Inflammatory macrophage treated with lipopolysaccharide for 1 hour (primary cell): ENCODE measurements at places on chromosomes 5 and 9.

GRCh38 chr5:116137544-116138378 is 52.9 kb downstream of the COMMD10 start:
- DNase-seq, result peak; percentile 85

DNA sequence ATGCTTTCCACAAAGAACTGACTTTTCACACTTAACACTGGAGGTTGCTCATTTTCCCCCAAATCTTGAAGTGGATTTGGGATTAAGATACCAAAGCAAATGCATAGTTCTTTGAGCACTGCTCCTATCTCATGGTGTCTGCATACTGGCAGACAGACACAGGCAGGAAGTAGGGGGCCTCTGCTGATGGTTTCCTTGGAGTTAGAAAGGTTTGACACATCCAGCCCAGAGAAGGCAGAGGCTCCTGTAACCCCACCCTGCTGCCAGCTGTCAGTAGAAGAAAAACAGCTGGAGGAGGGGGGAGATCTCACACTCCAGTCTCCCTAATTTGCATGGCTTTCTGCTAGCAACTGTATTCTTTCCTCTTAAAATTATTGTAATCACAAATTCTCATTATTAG is 44.1 kb downstream of the APTX start:
- no peak for DNase-seq

GRCh38 chr9:95215336-95215898 is 102.1 kb downstream of the FANCC start:
- DNase-seq, result no peak

DNA sequence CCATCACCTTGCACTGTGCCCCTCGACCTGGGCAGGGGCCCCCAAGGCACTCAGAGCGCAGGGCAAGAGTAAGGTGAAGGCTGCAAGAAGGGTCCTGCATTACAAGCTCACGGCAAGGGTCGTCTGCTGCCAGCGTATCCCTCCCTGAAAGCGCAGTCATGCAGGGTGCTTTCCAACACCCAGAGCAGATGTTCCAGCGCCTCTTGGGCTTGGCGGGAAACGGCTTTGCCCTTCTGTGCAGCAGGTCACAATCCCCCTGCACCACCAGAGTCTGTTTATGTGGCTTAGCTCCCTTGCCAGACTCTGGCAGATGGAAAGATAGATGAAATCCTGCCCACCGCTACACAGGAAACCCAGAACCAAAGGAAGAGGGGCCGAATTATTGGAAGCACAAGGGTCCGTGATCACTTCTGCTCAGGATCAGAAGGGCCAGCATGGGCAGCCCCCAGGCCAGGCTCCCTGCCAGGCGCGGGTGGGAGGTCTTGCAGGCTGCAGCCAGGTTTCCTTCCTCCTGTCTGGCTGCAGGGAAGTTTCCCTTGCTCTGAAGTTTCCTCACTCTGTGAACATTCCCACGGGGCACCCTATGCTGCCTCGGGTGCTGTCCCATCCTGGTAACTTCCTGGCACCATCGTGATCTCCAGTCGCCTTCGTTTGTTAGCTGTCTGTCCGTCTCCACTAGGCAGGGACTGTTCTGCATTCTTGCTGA is 132.2 kb downstream of the ZNF354C start:
- DNase-seq, result no peak

DNA sequence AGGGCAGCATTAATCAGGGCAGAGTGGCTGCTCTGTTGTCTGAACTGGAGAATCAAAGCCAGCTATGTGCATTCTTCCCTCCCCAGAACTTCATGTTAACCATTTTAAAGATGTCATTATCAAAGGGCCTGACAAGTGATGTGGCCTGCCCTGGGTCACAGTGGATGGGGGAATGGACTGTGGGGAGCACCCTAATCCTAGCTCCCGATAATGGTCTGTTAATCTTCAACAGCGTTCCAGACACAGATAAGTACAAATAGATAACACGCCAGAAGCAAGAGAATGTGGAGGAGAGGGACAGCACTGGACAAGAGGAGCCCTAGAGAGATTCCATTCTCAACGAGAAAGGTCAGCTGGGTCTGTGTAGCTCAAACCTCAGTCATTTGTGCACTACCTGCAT is 77.5 kb downstream of the DPYSL3 start:
- no peak for DNase-seq

DNA sequence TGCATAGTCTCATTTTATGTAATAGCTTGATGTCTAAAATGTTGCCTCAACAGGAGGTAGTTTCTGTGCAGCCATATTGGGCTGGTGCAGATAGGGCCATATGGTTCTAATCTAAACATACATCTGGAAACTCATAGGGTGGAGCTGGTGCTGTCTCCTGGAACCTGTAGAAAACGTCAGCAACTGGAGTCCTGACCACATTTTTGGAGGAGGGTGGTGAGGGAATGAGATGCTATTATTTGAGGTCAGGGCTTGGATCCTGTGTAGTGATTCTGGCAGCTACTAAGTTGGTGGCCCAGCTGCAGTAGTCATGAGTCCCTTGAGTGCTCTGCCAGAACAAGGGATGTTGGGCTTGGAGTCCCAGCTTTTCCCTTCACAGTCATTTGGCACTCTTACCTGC is 14.1 kb downstream of the MAN2A1 start:
- no peak for DNase-seq

- peak; percentile 7 for DNase-seq
Measured at GRCh38 chr5:169778622-169779596, 141.8 kb downstream of the DOCK2 start.
